ENCODE measurements at places on chromosomes 6 and 20.
A peak's percentile ranks its signal among the peaks of the same experiment; 100 is the strongest.

DNA sequence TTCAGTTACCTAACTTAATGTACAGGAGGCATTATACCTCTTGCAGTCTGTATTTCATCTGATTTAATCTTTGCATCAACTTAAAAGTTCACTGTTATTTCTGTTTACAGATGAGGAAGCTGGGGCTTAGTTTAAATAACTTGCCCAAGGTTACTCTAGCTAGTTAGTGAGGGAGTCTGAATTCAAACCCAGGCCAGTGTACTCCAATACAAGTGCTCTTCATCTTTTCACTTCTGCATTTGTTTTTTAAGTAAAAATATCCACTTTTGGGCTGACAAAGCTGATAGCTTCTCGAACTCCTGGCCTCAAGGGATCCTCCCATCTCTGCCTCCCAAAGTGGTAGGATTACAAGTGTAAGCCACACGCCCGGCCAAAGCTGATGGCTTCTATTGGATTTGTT lies 23.6 kb downstream of the RREB1 start:
- no peak for DNase-seq

GRCh38 chr6:16752206-16752866 lies 8.9 kb downstream of the ATXN1 start:
- peak; percentile 86 for DNase-seq

DNA sequence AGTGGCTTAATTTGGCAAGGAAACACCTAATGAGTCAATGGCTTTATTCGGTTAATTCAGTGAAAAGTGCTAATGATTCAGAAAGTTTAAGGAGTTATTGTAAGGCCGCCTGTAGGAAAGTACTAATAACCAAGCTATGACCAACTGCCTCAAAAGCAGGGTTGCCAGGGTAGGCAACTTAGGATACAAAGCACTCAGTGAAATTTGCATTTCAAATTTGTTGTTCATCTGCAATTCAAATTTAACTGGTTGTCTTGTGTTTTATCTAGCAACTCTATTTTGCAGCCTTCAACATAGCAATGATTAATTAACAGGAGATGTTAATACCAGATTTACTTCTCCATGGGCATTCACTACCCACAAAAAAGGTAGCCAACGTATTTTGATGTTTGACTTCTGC lies 412.3 kb downstream of the PRKN start:
- DNase-seq: no peak

- no peak for DNase-seq
Measured at GRCh38 chr6:159221486-159222170, 52.4 kb downstream of the FNDC1 start.

- peak; percentile 51 for DNase-seq
Measured at GRCh38 chr20:31494131-31494530, 19.0 kb downstream of the REM1 start.

Measured in amniotic epithelial cell (primary cell).